Mammary epithelial cell (primary cell): ENCODE measurements at places on chromosomes 3 and 15. TPM values are rescaled to one million over a fixed set of nuclear protein-coding genes. Genes with fewer than 3 reads are reported as not detected.

Gene CACNA2D3
- 0.05 TPM for polyA plus RNA-seq

Gene CCDC33
- polyA plus RNA-seq: 0.20 TPM

Gene MYRIP
- not detected for polyA plus RNA-seq

Gene CHRM5
- 0.02 TPM for polyA plus RNA-seq

Gene SIN3A
- polyA plus RNA-seq: 33.0 TPM

Gene UBAP1L
- 0.31 TPM for polyA plus RNA-seq

Gene CLDN16
- polyA plus RNA-seq: 0.08 TPM

Gene CPNE9
- not detected for polyA plus RNA-seq

Gene GOLGA8G
- not detected for polyA plus RNA-seq
